Activated CD4-positive, alpha-beta T cell treated with anti-CD3 and anti-CD28 coated beads, Interleukin-2, amount 50 U/mL, for 48 hours (primary cell): ENCODE measurements at places on chromosomes 4 and X.
A peak's percentile ranks its signal among the peaks of the same experiment; 100 is the strongest.

- no peak for DNase-seq
These were observed 182.0 kb upstream of the FAM241A start for GRCh38 chr4:111963158-111963700.

DNA sequence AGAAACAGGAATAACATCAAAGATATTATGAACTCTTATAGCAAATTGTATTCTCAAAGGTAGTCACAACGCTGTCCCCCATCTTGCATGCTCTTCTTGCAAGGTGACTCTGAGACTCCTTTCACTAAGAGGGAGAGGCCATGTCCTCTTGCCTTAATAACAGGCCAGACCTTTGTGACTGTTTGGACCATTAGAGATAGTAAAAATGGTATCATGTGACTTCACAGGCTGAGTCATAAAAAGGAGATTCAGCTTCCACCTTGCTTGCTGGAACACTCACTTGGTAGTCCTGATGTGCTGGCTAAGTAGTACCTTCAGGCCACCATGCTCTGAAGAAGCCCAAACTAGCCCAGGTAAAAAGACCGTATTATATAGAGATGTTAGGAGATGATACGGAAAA, 143.8 kb downstream of the FBXW7 start:
- DNase-seq = no peak

DNA sequence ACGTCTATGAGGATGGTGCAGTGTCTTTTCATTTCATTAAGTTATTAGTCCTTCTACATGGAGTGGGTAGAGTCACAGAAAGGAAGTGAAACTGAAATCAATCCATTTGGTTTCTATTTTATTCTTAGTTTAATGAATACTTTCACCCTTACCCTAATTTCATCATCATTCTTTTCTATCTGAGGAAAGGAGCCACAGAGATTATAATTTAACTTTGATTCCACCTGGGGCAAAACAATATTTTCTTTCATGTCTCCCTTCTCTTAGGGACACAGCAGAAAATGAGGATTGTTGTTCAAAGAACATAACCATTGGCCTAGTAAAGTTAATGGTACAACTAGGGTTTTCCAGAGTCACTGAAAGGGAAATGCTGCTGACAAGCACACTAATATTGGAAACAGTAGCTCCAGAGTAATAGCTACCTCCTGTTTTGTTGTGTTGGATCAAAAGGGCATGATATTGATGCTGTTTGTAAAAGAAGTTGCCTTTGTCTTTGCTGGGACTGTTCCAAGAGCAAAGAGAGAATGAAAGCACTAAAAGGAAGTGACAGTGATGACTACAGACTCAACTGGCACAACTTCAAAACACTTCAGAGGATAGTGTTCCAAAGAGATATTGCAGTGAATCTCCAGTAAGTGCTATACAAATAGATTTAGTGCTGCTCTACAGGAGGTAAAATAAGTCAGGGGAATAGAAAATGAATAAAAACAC, 247.1 kb upstream of the PITX2 start:
- no peak for DNase-seq

DNA sequence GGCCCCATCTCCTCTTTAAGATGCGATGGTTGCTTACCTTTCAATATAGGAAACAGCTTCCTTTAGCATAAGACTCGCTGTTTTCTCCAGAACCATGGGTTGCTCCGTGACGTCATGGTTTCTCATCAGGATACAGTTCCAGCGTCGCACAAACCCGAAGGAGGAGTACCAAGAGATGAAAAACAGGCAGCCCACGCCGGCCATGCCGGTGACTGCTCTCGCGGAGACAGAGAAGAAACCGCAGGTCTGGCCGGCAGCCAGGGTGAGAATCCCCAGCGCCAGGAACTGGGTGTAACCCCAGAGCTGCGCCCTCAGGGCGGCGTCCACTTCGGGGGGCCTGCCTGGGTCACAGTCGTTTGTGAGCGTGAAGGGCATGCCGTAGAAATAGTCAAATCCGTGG, 11.4 kb downstream of the ARSD start:
- DNase-seq = no peak

- no peak for DNase-seq
These were observed 190.2 kb downstream of the DCLK2 start for GRCh38 chr4:150268444-150268843.

GRCh38 chr4:56129431-56129861, 180.7 kb downstream of the CEP135 start:
- DNase-seq = peak; percentile 28

DNA sequence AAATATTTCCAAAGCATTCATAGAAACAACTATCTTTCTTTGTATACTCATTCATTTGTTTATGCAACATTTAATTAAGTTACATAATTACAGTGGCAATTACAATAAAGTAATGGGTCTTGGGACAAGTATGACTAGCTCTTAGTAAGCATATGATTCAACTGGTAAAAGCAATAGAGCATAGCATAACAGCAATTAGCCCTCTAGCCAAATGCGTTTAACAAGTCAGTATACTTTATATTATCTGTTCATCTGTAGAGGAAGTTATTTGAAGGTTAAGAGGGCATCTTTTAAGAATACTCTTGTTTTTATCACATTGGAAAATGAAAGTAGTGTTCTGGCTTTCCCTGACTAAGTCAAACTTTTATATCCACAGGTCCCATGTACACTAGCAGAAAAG, 198.1 kb upstream of the UGT8 start:
- DNase-seq = no peak

- DNase-seq = no peak
These were observed 58.7 kb downstream of the MAD2L1 start for GRCh38 chr4:120007896-120008436.
